ENCODE measurements at places on chromosomes 6 and 20.
A peak's percentile ranks its signal among the peaks of the same experiment; 100 is the strongest.

GRCh38 chr6:31005249-31006020 lies 4.8 kb upstream of the MUC22 start:
- no peak for DNase-seq

GRCh38 chr20:56955680-56956079 lies 310.8 kb downstream of the BMP7 start:
- DNase-seq = no peak

GRCh38 chr6:119067091-119067490 lies 11.4 kb downstream of the FAM184A start:
- DNase-seq = no peak

DNA sequence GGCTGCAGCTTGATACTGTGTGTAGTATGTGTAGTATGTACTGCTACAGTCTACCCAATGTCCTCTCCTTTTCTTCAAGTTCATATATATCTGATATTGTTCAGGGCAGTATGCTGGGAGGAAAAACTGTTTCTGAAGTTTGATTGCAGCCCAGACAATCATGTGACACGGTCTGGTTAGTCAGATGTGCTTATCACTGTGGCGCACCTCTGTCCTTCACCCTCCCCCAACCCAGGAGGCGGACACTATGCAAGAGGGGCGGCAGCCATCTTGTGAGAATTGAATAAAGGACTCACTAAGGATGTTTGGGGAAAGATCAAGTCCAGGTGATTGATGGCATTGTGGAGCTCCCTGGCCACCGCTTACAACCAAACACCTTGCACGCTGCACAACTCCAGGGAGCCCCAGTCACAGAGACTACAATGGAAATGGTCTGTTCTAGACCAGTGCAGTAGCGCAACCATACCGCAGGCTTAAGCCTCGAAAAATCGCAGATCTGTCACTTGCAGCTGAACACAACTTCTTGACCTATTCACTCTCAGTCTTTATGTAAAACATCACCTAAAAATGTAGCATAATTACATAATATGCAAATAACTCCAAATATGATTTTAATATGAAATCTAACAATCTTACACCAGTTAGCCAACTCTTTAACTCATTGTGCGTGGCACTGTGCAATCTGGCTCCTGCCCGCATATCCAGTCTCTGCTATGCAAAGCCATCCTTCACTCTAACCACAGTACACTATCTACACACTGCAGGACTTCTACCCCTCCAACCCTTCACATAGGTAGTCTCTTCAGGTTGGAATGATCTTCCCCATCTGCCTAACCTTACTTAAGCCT lies 79.3 kb downstream of the VGLL2 start:
- no peak for DNase-seq

DNA sequence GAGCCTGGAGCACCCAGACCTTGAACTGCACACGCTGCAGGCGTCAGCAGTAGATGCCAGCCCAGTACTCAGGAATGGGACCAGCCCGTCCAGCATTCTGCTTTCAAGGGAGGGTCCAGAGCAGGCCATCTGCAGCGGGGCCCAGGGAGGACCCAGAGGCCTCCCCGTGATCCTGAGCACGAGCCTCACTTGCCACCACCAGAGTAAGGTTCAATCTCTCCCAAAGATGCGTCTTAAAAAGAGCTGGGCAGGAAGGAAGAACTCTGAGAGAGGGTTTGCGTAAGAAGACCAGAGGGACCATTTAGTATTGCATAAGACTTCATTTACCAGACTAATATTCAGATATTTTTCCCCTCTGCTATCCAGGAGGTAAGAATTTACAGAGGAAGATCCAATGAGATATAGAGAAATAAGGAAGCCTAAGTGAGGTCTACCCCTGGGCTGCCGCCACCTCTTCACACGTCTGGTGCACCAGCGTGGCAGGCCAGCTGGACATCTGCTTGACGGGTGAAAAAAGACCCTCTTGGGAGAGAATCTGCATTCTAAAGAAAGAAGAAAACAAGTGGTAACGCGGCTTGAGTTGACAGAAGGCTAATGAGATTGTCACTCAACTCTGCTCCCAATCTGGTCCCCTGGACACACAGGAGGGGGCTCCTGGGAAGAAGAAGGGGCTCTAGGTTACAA lies 107.3 kb downstream of the PRND start:
- DNase-seq = no peak

DNA sequence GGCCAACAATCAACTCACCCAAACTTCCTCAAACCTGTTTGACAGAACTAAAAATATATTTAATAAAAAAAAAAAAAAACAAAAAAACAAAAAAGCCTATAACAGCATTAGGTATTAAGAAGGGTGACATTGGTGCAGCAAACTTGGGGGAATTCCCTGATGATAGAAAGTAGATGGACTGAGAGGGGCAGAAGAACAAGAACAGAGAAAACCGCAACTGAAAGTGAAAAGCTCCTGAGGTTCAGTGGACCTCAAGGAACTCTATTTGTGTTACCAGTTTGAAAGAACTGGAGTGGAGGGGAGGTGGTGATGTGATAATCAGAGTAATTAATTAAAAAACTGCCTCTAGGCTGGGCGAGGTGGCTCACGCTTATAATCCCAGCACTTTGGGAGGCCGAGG lies 53.8 kb downstream of the MACROD2 start:
- DNase-seq = no peak

GRCh38 chr6:82208913-82209312 lies 38.6 kb downstream of the IBTK start:
- no peak for DNase-seq

GRCh38 chr20:3101737-3102574 lies 17.4 kb upstream of the AVP start:
- DNase-seq = peak; percentile 88

- no peak for DNase-seq
Observed at GRCh38 chr6:57097596-57097995, 7.6 kb downstream of the ZNF451 start.

GRCh38 chr20:5806457-5807263 lies 56.5 kb downstream of the SHLD1 start:
- DNase-seq = no peak

- DNase-seq = no peak
Observed at GRCh38 chr6:125985979-125986300, 400 bp upstream of the TRMT11 start.

GRCh38 chr20:5606350-5606749 lies 143.9 kb upstream of the SHLD1 start:
- no peak for DNase-seq

DNA sequence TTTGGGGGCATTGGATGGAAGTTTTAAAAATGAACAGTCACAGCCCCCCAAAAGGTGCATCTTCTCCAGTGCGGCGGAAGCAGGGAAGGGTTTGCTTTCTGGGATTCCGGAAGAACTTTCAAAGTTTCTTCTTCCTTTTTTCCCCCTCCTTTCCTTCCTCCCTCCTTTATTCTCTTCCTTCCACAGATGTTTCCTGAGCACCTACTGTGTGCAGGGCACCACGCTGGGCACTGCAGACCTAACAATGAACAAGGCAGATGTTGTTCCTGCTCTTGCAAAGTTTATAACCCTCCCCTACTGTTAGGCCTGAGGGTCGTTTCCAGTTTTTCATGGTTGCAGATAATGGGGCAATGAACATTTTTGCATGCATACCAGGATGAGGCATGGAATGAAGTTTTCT lies 58.1 kb downstream of the CHMP4B start:
- DNase-seq = no peak

- DNase-seq = no peak
Observed at GRCh38 chr20:53621482-53622246, 28.0 kb upstream of the ZNF217 start.

DNA sequence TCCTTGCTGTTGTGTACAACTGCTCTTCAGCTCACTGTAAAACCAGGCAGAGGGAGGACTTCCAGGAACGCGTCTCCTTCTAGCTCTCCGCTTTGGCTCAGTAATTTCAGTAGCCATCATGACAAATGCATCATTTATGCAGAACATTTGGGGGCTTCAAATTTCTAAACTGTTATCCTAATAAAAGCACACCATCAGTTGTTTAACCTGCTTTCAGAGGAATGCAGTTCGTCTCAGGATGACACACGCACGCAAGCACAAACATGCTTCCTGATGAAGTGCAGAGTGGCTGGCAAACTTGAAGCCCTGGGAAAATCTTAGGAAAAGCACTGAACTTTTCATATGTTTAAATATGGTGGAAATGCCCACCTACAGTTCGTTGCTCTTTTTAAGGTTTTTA lies 24.4 kb downstream of the SLC22A23 start:
- no peak for DNase-seq

DNA sequence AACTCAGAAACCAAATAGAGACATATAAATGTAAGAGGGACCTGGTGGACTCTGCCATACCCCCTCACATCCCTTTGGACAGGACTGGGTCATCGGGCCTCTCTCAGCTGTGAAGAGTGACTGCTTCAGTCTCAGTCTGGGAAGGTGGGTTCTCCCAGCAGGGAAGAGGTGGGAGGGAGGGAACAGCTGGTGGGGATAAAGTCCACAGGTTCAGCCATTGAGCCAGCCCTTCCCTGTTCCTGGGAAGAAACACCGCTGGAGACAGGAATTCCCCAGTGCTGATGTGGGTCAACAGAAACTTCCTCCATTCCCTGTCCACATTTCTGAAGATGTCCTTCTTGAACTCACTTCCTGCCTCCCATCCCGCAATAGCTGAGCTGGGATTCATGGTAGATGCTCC lies 209.2 kb upstream of the PMEPA1 start:
- no peak for DNase-seq

DNA sequence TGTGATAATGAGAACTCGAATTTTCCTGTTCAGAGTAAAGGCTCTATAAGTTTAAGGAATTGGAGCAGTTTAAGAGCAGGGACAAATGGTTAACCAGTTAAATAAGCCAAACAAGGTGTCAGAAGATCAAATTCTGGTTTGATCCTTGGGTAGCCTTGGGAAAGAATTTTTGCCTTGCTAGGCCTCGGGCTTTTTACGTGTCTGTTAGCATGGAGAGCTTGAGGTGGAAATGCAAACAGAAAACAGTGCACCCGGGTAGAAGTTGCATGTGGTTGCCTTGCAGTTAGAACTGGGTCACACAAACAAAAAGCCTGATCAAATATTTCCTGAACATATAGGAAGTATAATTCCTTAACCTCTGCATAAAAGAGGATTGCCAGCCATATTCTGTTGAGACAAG lies 58.3 kb downstream of the RIN2 start:
- DNase-seq = no peak

DNA sequence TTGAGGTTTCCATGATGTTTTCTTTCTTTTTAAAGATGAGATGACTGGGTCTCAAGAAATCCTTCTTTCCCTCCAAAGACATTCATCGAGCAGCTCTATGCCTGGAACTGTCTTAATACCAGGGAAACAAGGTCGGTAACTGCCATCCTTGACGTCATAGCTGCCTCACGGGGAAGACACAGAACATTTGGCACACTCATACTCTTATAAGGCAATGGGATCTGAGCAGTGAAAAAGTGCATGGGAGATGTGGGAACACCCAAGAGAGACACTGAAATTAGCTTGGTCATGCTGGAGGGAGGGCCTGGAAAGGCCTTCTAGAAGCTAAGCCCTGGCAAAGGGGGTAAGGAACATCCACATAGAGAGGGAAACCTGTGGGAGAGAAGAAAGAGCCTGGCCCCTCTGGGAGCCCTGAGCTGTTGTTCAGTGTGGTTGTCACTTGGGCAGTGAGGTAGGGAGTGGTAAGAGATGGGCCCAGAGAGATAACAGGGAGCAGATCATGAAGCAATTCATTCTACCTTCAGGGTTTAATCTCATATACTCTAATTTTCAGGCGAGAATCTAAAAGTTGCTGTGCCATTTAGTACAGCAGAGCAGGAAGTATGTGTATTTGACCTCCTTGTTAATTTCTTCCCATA lies 30.8 kb downstream of the CLIC5 start:
- DNase-seq = no peak

GRCh38 chr6:106757722-106758467 lies 128.5 kb downstream of the QRSL1 start:
- no peak for DNase-seq

- DNase-seq = no peak
Observed at GRCh38 chr20:48689388-48689787, 138.4 kb downstream of the PREX1 start.

DNA sequence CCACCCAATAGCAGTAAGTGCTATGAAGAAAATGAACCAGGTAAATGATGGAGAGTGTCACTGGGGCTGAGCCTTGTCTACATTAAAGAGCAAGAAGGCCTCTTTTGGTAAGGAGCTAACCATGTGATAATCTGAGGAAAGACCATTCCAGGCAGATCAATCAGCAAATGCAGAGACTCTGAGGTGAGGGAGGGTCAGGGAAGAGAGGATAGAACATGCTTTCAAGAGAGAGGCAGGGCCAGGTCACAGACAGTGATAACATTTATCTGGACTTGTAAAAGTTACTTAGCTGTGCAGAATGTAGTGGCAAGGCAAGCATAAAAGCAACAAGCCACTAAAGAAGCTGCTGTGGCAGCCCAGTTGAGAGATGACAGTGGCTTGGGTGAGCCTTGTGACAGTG lies 197.3 kb downstream of the TASP1 start:
- no peak for DNase-seq

DNA sequence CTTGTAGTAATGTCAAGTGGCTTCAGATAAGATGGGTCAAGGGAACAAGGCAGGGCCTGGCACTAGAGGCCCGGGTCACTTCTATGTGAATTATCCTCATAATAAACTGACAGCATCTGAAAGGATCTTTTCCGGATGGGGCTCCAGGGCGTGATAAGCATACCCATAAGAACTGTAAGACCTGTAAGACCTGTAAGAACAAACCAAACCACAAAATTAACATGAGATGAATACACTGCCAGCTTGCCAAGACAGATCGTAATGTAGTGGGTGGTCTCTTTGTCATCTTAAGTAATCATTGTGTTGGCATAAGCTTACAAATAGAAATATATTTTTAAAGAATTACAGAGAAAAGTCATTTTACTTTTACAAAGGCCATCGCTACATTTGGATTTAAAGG lies 334.9 kb downstream of the RFPL4B start:
- no peak for DNase-seq

- DNase-seq = no peak
Observed at GRCh38 chr6:167119670-167120582, 3.0 kb upstream of the CCR6 start.

DNA sequence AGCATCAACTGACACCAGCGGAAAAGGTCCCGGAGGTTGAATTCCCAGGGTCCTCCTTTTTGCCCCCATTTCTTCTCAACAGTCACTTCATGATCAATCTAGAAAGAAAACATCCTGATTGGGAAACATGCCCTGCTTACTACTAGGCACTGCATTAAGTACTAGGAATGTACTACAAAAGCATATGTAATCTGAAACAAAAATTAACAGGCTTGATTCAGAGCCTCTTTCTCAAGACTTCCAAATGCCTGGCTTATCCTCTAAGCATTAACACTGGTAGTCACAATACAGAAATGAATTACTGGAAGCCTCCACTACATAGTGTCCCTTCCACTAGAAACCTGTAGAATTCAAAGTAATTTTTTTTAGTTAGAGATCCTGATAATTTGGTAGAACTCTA lies 84.5 kb upstream of the LYRM2 start:
- no peak for DNase-seq

- DNase-seq = no peak
Observed at GRCh38 chr6:57193177-57193576, 21.1 kb downstream of the BAG2 start.

DNA sequence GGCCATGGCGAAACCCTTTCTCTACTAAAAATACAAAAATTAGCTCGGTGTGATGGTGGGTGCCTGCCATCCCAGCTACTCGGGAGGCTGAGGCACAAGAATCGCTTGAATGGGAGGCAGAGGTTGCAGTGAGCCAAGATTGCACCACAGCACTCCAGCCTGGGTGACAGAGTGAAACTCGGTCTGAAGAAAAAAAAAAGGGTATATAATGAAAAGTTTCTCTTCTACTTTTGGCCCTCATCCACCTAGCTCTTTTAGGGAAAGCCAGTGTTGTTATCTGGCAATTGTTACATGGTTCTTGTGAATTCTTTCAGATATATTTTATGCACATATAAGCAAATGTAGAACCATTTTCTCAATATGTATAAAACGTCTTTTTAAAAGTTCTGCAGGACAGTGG lies 19.0 kb downstream of the KIF3B start:
- no peak for DNase-seq

All from posterior cingulate gyrus (tissue), 11 donors.